ENCODE measurements at places on chromosomes 1 and 21.

GRCh38 chr1:99685516-99686180 is 39.7 kb downstream of the PALMD start:
- DNase-seq = peak; percentile 74

DNA sequence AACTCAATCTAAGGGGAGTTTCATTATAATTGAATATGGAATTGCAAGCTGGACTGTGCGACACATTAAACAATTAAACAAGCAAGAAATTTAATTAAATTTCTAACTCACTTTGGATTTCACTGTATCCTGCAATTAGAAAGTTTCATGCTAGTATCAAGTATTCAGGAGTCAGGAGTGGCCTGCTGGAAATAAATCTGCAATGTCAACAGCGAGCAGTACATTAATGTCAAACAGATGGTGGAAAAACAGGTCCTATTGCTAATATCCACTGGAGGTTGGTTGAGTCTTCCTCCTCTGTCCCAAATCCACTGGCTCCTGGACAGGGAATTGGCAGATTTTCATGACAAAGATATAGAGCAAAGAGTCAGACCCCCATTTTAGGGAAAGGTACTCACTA is 237.1 kb downstream of the VAV3 start:
- no peak for DNase-seq

GRCh38 chr1:30778154-30778978 is 20.8 kb upstream of the LAPTM5 start:
- DNase-seq = peak; percentile 76

GRCh38 chr1:1359308-1359663 is 931 bp upstream of the MXRA8 start:
- DNase-seq = no peak

GRCh38 chr1:174269989-174270651 is 110.8 kb downstream of the RABGAP1L start:
- no peak for DNase-seq

DNA sequence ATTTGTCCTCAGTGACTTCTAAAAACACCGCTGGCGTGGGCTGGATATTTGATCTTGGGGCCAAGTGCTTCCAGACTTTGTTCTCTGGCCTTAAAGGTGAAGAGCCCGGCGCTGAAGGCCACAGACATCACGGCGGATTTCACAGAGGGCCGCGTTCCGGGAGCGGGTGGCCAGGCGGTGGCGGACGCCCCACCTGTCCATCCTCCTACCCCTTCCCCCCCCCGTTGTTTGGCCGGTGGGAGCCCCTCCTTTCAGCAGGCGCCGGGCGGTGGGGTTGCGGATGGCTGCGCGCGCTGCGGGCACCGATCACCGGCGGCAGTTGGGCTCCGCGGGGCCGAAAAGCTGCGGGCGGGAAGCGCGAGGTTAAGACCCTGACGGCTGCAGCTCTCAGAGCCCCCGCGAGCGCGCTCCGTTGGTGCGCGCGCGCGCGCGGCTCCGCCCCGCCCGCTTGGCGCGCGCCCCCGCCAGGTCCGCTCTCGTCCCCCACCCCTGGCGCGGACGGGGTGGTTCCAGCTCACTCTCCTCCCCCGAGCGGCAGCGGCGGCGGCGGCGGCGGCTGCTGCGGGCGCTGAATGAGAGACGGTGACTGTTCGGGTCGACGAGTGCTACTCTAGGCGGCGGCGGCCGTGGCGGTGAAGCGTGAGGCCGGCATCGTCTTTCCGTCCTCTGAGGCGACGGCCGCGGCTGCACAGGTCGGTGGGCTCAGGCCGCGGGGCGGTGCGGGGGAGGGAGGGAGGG is at the start of gene RALGPS2:
RALGPS2 (plus strand) TSS at position 517 of the 738 bp plus-strand sequence. CDS start 51,521 bp downstream, outside the sequence.
- DNase-seq = no peak

DNA sequence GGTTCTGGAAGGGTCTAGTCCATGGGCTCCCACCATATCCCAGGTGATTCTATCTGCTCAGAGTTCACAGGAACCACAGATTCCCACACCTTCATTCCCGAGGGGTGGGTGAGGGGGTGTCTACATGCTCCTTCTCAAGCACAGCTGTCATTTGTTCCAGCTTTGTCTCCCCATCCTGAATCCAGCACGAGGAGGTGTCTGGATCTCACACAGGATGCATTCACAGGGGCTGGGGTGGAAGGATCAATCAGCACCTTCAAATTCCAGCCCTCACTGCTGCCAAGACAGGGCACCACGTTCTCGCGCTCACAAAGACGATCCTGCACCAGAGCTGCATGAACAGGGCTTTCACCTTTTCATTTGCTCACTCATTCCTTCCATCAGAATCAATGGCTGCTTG is 52.7 kb downstream of the TCP10L start:
- DNase-seq = no peak

GRCh38 chr1:231016966-231017365 is 23.1 kb downstream of the FAM89A start:
- no peak for DNase-seq

DNA sequence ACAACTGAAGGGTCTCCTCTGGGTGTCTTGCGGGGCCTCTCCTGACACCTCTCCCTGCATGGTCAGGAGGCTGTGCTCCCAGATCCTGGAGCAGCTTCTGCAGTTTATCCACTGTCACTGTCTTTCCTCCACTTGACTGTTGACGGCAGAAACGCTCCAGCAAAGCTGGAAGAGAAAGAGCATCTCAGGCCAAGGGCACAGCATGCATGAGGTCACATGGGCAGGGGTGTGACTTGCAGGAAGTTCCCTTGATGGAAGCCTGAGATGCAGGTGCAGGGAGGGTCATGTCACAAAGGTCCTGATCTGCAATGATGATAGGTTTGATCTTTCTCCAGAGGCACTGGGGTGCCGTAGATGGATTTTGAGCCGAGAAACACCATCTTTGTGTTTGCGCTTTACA is 23.3 kb downstream of the SLC44A3 start:
- no peak for DNase-seq

GRCh38 chr1:45272913-45273371 is 53.8 kb upstream of the HPDL start:
- no peak for DNase-seq

- no peak for DNase-seq
Measured at GRCh38 chr1:205047764-205048231, 4.8 kb downstream of the CNTN2 start.

DNA sequence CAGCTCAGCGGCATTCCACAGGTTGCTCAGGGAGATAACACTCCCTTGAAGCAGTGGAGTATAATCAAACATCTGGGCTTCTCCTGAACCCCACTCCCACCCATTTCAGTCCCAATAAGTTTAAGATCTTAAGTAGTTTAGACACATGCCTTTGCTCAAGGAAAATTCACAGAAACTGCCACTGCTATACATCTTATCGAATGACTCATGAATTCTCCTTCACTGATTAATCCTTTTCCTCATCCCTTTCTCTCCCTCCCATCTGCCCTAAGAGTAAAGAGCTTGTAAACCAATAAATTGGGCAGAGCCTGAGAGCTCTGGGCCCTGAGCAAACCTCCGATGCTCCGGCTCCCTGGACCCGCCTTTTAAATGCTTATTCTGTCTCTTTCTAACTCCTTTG is 10.2 kb downstream of the VN1R5 start:
- no peak for DNase-seq

- no peak for DNase-seq
Measured at GRCh38 chr1:8708259-8708658, 109.2 kb downstream of the RERE start.

- peak; percentile 39 for DNase-seq
Measured at GRCh38 chr1:67367370-67368045, 59.8 kb downstream of the IL12RB2 start.

DNA sequence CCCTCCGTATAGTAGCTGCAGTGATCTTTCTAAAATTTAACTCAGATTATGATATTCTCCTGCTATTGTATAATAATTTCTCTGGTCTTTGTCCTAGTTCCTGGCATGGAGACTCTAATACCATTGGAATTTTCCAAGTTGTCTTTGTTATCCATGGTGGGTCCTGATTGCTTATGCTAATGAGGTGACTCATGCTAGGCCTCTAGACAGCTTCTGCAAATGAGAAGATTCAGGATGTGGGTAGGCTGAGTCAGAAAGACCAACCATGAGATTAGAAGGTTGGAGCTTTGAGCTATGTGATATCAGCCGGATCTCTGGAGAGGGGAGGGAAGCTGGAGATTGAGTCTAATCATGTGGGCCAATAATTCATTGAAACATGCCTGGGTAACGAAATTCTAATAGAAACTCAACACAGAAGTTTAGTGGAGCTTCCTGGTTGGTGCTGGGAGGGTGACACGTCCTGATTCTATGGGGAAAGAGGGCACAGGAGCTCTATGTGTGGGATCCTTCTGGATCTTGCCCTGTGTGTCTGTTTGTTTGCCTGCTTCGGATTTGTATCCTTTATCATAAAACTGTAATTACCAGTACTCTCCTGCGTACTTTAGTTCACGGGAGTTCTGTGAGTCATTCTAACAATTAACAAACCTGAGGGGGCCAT is 73.2 kb upstream of the CNIH3 start:
- DNase-seq = no peak

GRCh38 chr1:219359126-219359525 is 185.4 kb downstream of the LYPLAL1 start:
- DNase-seq = no peak

GRCh38 chr1:2170211-2170610 is 24.4 kb downstream of the FAAP20 start:
- DNase-seq = no peak

GRCh38 chr1:230542054-230542453 is 100.2 kb upstream of the COG2 start:
- no peak for DNase-seq

DNA sequence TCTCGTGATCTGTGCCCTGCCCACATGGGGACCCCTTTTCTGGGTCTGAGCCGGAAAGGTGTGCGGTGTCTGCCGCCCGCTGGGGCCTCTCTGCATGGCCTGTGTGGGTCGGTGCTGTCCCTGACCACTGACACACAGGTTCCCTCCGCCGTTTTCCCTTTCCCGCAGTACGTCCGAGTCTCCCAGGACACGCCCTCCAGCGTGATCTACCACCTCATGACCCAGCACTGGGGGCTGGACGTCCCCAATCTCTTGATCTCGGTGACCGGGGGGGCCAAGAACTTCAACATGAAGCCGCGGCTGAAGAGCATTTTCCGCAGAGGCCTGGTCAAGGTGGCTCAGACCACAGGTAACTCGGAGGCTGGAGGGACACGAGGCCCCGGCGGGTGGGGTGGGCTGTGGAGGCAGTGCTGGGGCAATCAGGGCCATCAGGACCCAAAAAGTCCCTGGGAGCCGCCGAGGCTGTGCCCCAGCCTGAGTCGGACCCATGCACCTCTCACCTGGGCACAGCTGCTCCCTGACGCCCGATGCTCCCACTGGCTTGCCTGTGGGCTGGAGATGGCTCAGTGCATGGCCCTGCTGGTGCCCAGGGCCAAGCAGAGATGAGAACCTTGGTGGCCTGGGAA is 13.3 kb downstream of the TRPM2 start:
- no peak for DNase-seq

DNA sequence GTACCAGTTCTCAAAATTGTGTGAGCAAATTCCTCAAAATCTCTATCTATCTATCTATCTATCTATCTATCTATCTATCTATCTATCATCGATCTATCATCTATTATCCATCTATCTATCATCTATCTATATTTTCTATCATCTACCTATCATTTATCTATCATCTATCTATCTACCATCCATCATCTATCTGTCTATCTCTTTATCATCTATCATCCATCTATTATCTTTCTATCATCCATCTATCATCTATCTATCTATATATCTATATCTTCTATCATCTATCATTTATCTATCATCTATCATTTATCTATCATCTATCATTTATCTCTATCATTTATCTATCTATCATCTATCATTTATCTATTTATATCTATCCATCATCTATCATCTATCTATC is 364.7 kb upstream of the GREM2 start:
- DNase-seq = no peak

DNA sequence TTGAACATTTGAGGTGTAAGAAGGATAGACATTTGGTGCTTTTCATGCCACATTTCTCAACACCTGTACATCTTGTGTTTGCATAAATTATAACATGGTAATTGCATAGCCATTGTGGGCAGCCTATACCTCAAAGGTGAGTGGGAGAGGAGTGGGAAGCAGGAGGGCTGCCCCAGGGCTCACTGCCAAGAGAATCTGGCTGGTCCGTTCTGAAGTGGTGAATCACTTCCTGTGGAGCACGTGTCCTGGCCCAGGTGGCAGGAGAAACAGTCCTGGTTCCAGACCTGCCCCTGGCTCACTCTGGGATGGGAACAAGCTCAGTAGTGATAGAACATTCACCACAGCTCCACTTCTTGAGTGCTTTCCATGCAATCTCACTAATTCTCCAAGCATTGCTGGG is 11.6 kb upstream of the OLFML2B start:
- DNase-seq = peak; percentile 76

DNA sequence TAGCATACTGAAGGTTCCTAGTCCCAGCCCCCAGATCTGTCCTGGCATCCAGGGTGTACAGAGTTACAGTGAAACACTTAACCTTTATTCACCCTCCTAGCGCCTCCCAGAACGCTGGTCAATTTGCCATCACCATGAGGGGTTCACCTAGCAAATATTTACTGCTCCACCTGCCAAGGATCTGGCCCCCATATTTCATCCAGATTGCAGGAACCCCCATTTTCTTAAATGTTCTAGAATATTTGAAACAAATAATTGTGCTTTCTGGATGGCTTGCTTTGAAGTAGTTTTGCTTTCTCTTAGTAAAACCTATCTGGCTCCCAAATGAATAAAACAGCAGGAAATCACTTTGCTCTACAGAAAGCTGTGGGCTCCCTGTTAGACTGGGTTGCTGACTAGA is 37.7 kb downstream of the KCNN3 start:
- no peak for DNase-seq

GRCh38 chr1:40945491-40945973 is 34.0 kb upstream of the CTPS1 start:
- DNase-seq = no peak

GRCh38 chr1:42403880-42404400 is 23.3 kb downstream of the RIMKLA start:
- no peak for DNase-seq

DNA sequence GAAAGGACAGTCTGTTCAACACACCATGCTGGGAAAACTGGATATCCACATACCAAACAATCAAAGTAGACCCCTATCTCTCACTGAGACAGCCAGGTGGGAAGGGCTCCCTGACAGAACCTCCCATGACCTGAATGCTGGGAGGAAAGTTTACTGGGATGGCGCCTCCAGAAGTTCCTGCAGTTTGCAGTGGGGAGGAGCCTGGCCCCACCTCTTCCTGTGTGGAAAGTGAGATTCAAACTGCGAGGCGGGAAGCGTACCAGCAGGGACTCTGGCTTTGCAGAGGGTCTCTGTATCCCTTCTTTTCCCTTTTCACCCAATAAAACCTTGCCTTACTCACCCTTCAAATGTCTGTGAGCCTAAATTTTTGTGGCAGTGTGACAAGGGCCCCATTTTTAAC is 190.7 kb downstream of the HHIPL2 start:
- DNase-seq = no peak

GRCh38 chr1:181044449-181044966 is 10.7 kb downstream of the MR1 start:
- no peak for DNase-seq

DNA sequence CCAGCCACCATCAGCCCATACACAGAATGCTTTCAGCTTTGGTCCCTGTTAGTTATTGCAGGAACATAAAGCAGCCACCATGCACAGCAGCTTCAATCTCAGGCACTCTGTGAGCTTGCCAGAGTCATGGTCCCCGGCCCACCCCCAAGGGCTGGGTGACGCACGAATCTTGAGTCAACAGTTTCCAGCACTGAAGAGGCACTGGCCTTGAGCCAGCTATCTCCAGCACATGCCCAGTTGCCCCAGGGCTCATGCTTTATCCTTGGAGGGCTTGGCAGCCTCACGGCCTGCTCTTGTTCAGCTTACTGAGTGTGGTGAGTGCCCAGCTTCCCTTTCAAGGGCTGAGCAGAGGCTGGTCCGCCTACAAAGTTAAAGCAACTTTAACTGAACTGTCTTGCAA is 200.7 kb upstream of the RAB4A start:
- peak; percentile 95 for DNase-seq

All from NCI-H2029 (cell line).